Renal pelvis (tissue), 12 donors: ENCODE measurements at places on chromosomes 4 and X. TPM values are rescaled to one million over a fixed set of nuclear protein-coding genes. Genes with fewer than 3 reads are reported as not detected.

Gene BEND2
- polyA plus RNA-seq = 0.08 TPM

DNA sequence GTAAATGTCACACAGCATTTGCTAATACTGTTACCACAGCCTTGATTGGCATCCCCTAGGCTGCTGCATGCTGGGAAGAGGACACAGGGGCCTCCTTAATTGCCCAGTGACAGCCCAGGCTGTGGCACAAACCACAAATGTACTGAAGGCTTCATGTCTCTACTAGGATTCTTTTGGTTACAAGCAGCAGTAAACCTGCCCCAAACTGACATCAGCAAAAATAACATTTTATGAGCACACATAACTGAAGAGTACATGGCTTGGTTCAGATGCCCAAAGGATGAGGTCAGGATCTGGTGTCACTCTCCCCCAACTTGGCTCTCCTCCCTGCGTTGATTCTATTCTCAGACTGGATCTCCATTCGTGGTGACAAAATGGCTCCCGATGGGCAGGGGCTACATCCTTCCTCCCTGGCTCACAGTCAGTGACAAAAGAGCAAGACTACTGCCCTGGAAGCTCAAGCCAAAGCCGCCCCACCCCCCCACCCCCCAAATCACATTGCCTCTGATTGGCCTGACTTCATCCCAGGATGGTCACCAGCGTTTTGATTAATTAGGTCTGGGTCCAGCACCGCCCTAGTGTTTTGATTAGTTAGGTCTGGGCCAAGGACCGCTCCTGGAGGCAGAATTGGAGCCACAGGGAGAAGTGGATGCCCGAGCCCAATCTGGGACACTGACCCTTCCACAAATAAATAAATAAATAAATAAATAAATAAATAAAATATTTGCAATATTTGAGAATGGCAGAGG lies 180.5 kb upstream of the RBPJ start:
- no peak for DNase-seq

Gene H2BW2
- 0.85 TPM for polyA plus RNA-seq

DNA sequence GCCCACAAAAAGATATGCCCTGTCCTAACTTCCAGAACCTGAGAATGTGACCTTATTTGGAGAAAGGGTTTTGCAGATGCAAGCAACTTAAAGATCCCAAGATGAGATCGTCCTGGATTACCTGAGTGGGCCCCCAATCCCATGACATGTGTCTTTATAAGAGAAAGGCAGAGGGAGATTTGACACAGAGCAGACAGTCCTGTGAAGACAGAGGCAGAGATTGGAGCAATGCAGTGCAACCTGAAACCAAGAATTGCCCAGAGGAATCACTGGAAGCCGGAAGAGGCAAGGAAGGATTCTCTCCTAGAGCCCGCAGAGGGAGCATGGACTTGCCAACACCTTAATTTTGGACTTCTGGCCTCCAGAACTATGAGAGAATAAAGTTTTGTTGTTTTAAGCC lies 171.5 kb downstream of the SMIM20 start:
- DNase-seq = no peak

DNA sequence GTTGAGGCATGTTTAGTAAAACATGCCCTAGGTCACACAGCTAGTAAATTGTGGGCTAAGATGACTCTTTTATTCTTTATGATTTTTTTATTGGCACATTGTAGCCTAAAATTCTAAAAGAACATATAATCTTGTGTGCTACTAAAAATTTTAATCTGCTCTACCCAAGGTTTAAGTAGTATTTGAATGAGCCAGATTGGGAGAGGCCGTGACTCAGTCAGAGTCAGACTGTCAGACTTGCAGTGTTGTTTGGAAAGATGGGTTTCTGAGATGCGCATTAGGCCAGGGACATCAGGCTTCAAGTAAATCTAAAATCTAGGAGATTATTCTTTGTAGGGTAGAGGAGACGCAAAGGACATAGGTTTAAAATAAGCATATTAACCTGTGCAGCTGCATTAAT lies 30.7 kb upstream of the TMPRSS11E start:
- DNase-seq = no peak

GRCh38 chr4:183180096-183180495 lies 81.0 kb downstream of the WWC2 start:
- DNase-seq = no peak
